ENCODE measurements at places on chromosomes 6 and 20.

DNA sequence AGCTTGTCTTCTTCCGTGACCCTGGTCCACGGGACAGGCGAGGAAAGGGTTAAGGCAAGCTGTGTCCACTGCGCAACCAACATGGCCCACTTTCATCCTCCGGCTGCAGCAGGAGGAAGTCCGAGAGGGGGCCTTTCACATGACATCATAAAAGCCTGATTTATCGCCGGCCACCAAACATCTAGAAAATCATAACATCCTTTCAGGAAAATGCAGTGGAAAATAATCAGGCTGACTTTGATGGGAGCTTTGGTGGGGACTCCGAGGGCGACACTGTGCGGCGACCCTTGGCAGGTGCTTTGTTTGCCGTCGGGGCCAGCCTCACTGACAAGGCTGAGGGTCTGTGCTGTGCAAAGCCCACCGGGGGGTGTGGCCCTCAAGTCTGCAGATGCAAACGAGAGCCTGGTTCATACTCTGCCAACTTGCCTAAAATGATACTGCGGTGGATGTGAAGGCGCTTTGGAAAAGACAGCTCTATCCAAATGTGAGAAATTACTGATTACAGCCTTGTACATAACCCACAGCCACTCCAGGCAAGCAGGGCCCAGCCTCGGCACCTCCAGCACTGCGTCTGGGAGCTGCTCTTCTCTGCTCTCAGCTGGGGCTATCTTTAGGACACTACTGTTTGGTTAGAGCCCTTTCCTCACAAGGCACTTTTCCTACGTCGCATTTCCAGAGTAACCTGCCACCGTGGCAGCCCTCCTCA, 25.7 kb downstream of the FOXC1 start:
- DNase-seq, result no peak

- DNase-seq, result no peak
Observed at GRCh38 chr20:61937963-61938838, 127.5 kb downstream of the TAF4 start.

DNA sequence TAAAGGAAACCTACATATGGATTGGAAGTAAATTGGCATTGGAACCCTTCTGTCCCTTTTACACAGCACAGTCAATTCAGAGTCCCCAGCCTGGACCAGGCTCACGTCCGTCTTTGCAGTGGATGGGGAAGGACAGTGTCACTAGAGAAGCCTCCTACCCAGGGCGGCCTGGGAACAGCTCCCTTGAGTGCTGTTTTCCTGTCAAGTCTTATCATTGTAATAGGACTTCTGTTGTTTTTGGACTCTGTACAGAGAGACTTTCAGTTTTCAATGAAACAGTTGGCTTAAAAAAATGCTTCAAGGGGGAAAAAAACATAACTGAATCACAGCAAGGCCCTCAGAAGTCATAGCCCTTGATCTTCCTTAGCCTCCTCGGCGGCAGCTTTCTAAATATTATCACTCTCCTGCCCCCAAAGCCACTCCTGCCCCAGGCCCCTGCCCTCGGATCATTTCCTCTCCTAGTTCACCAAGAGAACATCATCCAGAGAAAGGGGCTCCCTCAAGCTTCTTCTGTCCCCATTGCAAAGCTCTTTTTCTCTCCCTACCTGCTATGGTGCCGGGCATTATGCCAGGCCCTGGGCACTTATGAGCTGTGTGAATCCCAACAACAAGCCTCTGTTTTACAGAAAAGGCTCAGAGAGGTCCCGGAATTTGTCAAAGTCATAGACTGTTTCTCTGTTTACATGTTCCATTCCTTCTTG, 37.8 kb upstream of the CNKSR3 start:
- DNase-seq, result no peak

- DNase-seq, result no peak
Observed at GRCh38 chr6:103011605-103012004, 1618.1 kb downstream of the GRIK2 start.

DNA sequence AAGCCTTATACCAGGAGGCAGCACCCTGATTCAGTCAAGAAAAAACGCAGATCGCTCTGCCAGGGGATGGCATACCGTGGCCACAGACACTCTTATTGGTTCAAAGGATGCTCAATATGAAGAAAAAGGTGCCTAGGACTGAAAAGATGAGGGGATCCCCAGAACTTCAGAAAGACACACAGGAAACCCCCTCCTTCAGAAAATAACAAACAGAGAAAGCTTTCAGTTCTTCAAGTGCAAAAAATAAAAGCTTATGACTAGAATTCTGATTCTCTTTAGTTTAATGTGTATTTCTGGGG, 17.7 kb upstream of the MYB start:
- DNase-seq, result peak; percentile 49

- no peak for DNase-seq
Observed at GRCh38 chr6:10655508-10656055, 38.8 kb downstream of the C6orf52 start.

DNA sequence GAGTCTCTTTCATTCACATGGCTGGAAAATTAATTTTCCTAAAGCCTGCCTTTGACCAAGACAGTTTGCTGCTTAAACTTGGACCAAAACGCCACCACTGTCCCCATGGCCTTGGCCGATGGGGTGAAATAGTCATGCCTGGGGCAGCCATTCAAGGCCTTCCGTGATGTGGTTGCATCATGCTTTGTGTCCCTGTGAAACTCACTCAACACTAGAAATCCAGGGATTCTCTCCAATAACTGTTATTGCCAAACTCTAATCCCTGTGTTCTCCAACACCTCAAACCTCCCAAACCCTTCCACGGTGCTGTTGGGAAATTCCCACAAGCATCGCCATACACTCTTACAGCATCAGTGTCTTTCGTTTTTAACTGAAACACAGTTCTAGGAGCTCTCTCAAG, 1.4 kb upstream of the TXNDC5 start:
- DNase-seq, result no peak

DNA sequence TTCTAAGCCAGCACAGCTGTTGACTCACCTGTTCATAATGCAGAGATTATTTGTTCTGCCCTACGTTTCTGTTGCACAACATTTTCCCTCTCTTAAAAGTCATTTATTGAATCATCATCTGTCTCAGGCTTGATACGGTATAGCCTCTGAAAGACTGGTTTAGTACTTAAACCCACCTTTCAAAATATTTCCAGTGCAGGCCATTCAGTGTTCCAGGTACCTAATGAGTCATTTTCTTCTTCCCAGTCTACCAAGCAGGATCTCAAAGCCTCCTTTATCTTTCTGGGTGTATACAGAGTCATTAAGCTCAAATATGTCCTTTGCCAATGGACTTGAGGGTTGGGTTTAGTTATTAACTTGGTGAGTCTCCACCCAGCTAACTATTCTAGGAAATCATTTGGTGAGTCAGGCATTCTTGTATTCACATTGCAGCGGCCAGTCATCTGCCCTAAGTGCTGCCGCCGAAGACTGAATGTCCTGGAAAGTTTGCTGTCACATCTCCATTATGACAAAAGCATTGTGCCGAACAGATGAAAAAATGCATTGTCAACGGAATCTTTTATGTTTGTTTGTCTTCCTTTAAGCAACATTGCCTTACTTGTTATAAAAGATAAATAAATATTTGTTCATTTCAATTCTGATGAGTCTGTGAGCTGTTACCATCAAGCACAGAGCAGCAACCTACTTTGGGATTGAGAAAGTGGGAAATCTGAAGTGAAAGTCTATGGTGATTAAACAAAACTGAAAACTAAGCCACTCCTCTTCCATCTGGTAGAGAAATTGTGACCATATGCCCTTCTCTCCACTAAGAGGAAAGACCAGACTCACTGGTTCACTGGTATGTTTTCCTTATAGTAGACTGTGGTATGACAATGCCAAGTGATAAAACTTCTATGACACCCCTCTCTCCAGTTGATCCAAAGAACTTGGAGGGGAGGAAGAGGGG, 14.3 kb upstream of the FAM135A start:
- no peak for DNase-seq

GRCh38 chr6:50826803-50827202, 8.1 kb downstream of the TFAP2B start:
- no peak for DNase-seq

DNA sequence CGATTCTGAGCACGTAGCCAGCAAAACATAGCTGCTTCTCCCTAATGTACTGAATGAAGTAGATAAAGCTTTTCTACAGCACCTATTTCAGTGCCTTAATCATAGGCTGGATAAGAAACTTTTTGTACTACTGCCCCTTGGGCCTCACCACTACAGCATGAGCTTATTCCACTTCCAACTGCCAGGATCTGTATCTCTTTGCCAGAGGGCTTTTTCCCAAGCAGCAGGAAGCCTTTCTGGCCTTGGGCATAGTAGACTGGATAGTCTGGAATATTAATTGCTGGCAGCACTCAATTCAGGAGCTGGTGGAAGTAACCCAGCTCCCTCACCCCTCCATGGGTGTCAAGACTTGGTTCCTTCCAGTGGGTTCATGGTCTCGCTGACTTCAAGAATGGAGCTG, 43.6 kb downstream of the ANKEF1 start:
- DNase-seq, result no peak

DNA sequence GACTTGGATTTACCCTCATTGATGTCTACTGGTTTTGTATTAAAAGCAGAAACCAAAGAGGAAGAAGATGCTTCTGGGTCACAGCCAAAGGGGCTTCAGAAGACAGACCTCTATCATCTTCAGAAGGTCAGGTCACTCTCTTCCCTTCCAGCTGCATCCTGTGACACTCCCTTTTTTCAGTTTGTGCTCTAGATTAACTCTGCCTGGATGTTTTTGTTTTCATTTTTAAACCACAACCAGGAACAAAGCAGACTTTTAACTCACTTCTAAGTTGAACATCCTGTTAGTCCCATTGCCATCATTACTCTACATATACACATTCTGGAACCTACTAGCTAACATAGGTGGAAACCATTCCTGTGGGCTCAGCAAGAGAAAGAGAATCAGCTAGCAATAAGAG, 45.2 kb downstream of the AKIRIN2 start:
- no peak for DNase-seq

- DNase-seq, result no peak
Observed at GRCh38 chr6:43020847-43021246, 576 bp upstream of the RRP36 start.

GRCh38 chr20:58051367-58051766, 177.1 kb downstream of the ANKRD60 start:
- no peak for DNase-seq

- no peak for DNase-seq
Observed at GRCh38 chr6:71488186-71488585, 199.6 kb downstream of the OGFRL1 start.

GRCh38 chr20:61567204-61567603, 315.1 kb downstream of the CDH4 start:
- DNase-seq, result no peak

GRCh38 chr6:150876598-150876997, 11.1 kb downstream of the MTHFD1L start:
- no peak for DNase-seq

- DNase-seq, result no peak
Observed at GRCh38 chr6:97306544-97307320, 23.7 kb upstream of the MMS22L start.

GRCh38 chr6:148487461-148487860, 144.8 kb downstream of the SASH1 start:
- no peak for DNase-seq

GRCh38 chr6:4506792-4507191, 269.4 kb upstream of the CDYL start:
- DNase-seq, result no peak

- no peak for DNase-seq
Observed at GRCh38 chr6:116017546-116018295, 43.0 kb downstream of the FRK start.

- DNase-seq, result no peak
Observed at GRCh38 chr20:61912665-61913422, 152.8 kb downstream of the TAF4 start.

- no peak for DNase-seq
Observed at GRCh38 chr6:154347981-154348380, 8.6 kb downstream of the IPCEF1 start.

DNA sequence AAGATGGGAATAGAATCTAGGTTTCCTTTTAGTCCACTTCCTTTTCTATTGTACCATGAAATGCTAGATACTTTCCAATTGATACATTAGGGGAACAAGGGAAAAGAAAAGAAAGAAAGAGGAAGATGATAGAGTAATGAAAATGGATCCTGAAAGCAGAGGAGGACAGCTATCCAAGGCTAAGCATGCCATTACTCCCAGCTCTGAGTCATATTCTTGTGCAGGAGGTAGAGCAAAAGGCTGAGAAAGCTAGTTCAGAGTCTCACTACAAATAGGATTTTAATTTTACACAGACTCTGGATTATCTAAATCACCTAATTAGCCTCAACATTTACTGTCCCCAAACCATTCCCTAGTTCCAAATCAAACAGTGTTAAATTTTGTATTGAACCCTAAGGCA, 23.6 kb downstream of the RWDD2A start:
- DNase-seq, result no peak

- DNase-seq, result no peak
Observed at GRCh38 chr6:35485402-35485877, 11.4 kb downstream of the TEAD3 start.

DNA sequence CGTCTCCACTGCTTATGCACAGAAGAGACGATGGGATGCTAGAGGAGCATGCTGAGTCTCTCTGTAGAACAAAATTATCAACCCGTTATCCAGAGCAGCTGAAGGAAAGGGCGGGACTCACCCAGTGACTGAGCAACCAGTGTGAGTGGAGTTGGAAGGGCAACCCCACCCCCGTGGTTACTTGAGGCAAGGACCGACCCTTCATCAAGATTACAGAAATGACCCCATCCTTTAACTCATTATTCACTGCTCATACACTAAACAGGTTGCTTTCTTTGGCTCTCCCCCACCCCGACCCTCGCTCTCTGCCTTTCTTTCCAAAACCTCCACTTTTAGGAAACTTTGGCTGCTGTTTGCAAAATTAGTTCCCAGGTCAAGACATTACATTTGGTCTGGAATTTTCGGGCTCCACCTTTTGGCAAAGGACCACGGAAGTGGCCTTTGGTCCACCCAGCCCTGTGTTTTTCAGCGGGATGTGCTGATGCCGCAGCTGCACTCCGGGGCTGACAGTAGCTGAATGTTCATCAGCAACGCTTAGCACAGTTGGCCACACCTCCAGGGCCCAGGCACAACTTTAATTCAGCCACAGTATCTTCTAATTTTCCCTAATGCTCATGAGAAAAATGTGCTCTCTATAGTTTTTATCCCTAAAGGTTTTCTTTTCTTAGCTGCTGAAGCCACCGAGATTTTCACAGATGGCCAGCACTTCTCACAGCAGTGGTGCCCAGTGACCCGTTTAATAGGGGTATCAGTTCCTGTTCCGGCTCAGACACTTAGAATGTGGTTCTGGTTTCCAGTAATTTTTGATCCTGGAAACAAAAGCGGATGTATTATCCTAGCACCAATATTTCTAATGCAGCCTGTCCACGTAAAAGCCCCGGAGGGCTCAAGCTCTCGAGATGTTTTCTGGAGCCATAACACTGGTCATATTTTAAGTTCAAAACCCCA, 103.6 kb upstream of the NXT1 start:
- no peak for DNase-seq

All from stimulated activated CD8-positive, alpha-beta memory T cell treated with anti-CD3 and anti-CD28 coated beads, Interleukin-15, amount 100 ng/mL, for 48 hours (primary cell).